Inflammatory macrophage treated with lipopolysaccharide for 1 hour (primary cell): ENCODE measurements at places on chromosomes 3 and 15.

GRCh38 chr3:136334209-136334608 is 84.1 kb downstream of the PCCB start:
- no peak for DNase-seq

- DNase-seq = no peak
Measured at GRCh38 chr3:69104586-69104985, 17.8 kb downstream of the LMOD3 start.

DNA sequence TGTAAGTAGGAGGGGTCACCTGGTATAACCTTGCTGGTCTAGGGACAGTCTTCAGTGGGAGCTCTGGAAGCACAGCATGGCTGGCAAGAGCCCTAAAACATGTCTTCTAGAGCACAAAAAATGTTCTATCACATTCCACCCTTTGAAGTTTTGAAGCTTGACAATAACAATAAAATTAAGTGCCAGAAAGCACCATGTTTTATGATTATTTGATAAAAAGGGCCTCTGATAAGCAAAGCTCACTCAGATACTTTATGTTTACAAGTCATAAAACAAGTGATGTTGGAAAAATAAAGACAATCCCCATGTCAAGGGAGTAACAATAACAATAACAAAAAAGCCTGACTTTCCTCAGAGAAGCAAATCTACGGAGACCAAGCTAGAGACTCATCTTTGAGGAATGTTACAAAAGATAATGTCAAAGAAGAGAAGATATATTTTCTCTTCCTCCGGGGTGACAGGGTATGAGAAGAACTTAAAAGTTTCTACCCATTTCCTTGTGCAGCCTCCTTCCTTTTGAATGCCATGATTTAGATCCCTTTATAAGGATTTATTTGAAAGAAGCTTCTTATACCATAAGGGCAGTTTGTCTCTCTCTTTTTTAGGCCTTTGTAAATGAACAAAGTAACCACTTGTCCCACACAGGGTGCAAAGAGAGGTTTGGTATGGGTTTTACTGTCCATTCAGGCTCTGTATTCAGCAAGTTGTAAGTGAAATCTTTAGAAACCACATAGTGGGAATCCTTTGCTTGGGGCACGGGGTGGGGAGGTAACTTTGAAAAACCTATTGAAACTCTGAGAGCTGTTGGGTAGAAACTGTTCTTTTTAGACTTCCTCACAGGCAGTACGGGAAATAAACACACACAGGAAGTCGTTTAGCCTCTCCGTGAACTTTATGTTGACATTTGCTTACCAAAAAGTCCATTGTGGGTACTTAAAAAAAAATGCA is 109.6 kb upstream of the RBMS3 start:
- DNase-seq = no peak

DNA sequence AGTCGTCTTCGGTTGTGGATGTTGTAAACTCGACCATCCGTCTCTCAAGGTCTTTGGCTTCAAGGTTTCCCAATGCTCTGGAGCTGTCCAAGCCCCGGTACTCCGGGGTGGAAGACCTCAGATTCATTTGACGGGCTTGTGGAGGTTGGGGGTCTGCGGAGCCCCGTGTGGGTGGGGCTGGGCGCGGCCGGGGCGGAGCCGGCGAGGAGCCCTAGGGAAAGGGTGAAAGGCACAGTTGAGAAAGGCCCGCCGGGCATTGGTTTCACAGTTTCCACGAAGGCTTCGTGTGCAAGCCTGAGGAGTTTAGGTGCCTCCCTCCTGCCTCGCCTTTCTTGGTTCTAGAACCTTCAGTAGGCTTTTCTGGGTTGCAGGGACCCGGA is 360 bp upstream of the MGA start:
- no peak for DNase-seq
